IMR-90 (cell line): ENCODE measurements at places on chromosomes 4 and X. TPM values are rescaled to one million over a fixed set of nuclear protein-coding genes. Genes with fewer than 3 reads are reported as not detected.

GRCh38 chr4:26140150-26140898, 180.5 kb upstream of the RBPJ start:
- peak; percentile 59 for DNase-seq

GRCh38 chr4:22712529-22712928, 19.8 kb downstream of the GBA3 start:
- no peak for DNase-seq

GRCh38 chrX:25166546-25166945, 150.8 kb upstream of the ARX start:
- DNase-seq, result no peak

The DDX53 gene
- total RNA-seq, result not detected in 2 replicates

GRCh38 chrX:11683057-11683456, 17.3 kb upstream of the ARHGAP6 start:
- DNase-seq, result no peak

The CTPS2 gene
- total RNA-seq, result 13.1 and 16.1 TPM in 2 replicates

The TACR3 gene
- not detected in 2 replicates for total RNA-seq

The DMRTC1 gene
- not detected in 2 replicates for total RNA-seq

DNA sequence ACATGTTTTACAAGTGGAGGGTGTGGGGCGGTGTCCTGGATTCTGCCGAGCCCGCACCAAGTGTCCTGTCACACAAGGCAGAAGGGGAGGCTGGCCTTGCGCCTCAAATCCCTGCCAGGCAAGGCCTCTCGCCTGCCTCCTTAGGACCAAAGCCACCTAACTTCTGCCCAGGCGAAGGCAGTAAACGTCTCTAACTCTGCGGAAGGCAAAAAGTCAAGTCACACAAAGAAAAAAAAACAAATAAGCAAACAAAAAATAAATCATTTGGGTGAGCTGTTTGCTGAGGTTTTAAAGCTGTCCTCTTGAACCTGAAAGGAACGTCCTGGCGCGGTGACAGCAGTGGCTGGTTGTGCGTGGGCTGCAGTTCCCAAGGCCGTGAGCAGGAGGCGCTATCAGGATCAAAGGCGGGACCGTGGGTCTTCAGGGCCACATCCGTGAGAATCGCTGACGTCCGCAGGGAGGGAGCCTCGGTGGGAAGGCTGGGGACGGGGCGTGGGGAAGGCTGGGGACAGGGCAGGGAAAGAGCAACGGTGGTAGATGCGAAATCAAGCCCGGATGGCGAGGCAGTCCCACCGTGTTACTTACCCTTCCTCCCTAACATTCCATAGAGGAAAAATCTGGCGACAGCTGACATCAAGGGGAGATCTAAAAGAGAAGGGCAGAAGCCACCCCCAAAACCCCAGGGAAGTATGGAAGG, 99.1 kb downstream of the TRAPPC11 start:
- DNase-seq, result no peak

GRCh38 chr4:2763511-2763967, 7.4 kb upstream of the TNIP2 start:
- no peak for DNase-seq

- no peak for DNase-seq
Observed at GRCh38 chr4:142777045-142777743, 68.9 kb downstream of the INPP4B start.

The NLRP2B gene
- total RNA-seq, result not detected in 2 replicates

The GDPD2 gene
- total RNA-seq, result not detected in 2 replicates

The CPZ gene
- total RNA-seq, result 0.56 and 0.90 TPM in 2 replicates

The AKAP14 gene
- not detected in 2 replicates for total RNA-seq

DNA sequence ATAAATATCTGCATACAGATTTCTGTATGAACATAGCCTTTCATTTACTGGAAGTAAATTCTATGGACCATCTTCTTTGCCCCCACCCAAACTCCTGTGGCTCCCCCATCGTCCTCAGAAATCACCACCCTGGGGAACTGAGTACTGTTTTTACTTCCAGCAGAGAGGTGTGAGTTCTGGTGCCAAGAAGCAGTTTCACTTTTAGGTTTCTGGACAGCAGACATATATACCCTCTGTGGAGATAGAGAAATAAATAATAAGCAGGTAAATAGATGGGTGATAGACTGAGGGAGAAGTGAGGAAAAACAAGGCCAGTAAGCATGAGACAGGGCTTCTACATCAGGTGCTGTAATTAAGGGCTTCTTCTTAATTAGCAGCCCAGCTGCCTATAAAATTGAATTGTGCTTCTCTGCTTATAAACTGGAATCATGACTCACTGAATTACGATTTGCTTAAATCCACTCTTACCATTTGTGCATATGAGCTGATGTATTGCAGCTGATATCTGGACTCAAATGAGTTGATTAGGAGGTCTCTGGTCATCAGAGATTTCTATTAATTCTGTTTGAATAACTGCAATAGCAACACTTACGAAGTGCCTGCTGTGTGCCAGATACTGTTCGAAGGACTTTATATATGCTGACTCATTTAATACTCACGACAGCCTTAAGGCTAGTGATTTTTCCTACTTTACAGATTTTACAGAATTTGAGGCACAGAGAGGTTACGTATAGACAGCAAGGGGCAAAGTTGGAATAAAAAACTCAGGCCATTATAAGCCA, 60.8 kb upstream of the DHX15 start:
- DNase-seq, result peak; percentile 45
